ENCODE measurements at places on chromosomes 2 and 18.

DNA sequence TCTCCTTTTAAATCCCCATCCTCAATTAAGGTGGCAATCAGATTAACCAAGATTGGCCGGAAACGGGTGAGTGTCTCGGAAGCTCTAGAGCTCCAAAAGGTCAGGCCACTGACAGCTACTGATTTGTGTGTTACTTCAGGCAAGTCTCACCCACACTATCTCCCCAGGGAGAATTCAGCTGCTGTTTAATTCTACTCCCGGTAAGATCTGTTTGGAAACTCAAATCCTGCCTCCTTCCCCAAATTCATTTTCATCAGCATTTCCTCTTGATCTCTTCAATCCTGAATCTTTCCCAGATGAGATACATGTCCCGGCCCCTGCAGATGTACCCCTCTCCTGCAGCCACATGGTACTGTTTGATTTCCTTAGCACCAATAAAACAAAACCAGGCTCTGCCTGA is 34.9 kb downstream of the EFR3B start:
- no peak for DNase-seq

GRCh38 chr2:222309361-222309760 is 10.6 kb upstream of the PAX3 start:
- DNase-seq = no peak

- DNase-seq = no peak
Observed at GRCh38 chr2:84238907-84239306, 220.2 kb downstream of the SUCLG1 start.

DNA sequence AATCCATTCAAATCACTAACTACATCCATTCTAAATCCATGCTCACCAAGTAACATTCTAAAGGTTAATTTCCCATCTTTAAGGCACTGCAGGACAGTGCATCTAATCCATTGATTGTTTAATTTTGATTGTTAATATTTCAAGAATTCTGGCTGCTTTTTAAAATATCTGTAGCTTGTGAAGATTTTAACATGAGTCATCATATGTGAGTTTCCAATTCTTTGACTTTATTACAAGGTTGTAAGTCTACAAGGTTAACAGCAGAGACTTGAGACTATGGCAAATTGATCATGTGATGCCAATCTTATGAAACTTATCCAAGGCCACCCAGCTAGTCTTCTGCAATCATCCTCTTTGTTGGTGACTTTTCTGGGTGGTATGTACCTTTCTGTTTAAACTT is 349.2 kb upstream of the ZC3H15 start:
- no peak for DNase-seq

DNA sequence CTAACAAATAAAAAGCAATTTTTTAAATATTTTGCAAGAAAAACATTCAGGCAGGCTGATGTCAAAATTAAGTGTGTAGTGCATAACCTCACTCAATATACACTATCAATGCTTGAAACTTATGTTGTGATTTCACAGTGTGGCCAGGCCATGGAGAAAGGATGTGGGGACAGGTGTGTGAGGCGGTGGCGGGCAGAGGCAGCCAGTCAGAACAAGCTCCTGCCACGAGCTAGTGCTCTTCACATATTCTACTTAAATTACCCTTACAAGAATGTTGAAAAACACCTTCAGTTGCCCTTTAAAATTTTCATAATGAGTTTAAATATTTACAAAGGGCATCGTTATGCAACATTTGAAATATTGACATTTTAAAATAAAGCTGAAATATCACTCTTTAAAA is 43.2 kb downstream of the CYB5A start:
- no peak for DNase-seq

- no peak for DNase-seq
Observed at GRCh38 chr18:45102863-45103262, 422.2 kb downstream of the SETBP1 start.

DNA sequence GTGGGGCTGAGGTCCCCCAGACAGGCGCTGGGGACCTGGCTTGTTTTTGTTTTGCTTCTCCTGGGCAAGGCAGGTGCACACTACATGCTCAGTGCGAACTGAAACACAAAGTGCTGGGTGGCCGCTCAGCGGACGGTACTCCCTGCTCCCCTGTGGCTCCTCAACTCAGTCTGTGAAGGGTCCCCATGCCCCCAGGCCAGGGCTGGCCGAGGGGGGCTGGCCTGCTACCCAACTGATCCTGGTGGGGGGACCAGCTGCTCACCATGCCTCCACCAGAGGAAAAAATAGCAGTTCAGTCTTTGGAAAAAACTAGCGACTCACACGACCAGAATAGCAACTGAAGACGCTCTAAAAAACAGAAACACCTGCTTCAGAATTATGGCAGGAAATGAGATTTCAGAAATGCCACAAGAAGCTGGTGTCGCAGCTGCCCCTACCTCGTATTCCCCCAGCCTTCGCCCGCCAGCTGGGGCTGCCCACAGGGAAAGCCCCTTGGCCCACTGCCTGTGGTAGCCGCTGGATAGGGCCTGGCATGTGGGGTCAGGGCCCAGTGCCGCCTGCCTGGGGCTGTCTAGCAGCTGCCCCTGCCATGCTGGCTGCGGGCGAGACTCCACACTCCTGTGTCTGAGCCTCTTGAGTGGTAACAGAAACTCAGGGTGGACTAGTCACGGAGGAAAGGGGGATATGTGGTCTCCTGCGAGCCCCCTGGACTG is 43.7 kb downstream of the MEX3C start:
- no peak for DNase-seq

GRCh38 chr2:205040323-205040722 is 495.0 kb downstream of the PARD3B start:
- no peak for DNase-seq

GRCh38 chr2:47077442-47078117 is 77.5 kb downstream of the STPG4 start:
- no peak for DNase-seq

DNA sequence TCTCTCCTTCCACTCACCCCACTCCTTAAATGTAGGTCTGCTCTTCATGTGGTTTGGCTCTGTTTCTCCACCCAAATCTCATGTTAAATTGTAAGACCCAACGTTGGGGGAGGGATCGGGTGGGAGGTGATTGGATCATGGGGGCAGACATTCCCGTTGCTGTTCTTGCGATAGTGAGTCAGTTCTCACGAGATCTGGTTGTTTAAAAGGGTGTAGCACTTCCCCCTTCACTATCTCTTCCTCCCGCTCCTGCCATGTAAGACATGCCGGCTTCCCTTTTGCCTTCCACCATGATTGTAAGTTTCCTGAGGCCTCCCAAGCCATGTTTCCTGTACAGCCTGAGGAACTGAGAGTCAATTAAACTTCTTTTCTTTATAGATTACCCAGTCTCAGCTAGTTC is 1044.5 kb upstream of the POU3F3 start:
- no peak for DNase-seq

GRCh38 chr2:128500138-128500800 is 181.6 kb upstream of the HS6ST1 start:
- no peak for DNase-seq

DNA sequence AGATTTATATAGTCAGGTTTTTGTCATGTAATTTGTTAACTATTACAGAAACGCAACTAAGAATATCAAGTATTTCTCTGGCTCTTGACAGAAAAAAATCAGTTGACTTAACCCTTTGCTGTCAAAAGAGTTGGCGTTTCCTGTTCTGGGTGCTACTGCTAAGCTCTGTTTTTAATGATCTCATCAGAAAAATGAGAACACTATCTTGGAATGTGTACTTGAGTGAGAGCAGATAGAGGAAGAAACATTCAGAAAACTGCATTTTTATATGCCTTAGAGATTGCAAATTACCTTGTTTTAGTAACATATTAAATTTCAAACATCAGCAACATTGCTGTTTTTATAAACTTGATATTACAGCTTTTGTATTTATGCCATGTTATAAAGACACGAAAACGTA is 297.9 kb downstream of the RDH14 start:
- DNase-seq = no peak

GRCh38 chr2:160868891-160869290 is 291.3 kb upstream of the TANK start:
- no peak for DNase-seq

DNA sequence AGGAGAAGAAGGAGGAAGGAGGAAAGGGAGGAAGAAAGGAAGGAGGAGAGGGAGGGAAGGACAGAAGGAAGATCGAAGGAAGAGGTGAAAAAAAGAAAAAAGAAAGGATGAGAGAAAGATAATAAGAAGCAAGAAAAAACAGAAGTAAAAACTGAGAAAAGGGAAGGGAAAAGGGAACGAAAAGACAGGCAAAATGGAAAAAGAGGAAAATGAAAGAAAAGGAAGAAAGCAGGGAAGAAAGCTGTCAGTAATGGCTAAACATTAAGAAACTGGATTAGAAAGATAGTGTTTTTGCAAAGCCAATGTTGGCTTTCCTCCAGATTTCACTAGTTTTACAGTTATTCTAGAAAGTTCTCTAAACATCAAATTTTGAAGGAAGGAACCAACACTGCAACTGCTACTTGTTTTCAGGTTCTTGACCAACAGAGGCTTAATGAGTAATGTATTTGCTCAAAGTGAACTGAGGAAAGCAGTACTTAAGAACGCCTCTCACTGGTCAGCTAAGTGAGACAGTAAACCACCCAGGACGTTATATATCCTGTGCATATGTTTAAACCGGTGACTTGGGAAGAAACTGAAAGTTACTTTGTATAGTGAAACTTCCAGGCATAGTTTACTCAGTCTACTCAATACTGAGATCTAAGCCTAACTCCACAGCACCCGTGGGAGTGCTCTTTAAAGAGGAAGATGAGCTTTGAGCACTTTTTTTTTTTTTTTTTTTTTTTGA is 286.2 kb upstream of the TRIB2 start:
- DNase-seq = no peak

GRCh38 chr18:50880119-50880465 is 1.2 kb downstream of the ME2 start:
- no peak for DNase-seq

DNA sequence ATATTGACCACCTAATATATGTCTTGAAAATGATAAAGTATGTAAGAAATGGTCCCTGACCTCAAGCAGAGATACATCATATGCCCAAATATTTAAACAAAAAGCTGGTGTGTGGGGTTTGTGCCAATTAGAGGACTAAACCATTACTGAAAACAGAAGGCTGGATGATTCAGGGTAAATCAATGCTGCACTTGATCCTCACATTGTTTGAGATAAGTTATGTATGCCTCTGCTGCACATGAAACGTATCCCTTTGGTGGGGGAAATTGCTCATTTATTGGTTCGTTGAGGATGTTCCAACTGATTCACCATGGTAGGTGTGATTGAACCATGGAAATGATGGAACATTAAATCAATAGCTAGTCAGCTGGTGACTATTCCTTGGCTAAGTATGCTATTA is 24.7 kb upstream of the DARS1 start:
- peak; percentile 14 for DNase-seq

GRCh38 chr2:53098696-53099078 is 668.9 kb upstream of the CHAC2 start:
- DNase-seq = no peak

DNA sequence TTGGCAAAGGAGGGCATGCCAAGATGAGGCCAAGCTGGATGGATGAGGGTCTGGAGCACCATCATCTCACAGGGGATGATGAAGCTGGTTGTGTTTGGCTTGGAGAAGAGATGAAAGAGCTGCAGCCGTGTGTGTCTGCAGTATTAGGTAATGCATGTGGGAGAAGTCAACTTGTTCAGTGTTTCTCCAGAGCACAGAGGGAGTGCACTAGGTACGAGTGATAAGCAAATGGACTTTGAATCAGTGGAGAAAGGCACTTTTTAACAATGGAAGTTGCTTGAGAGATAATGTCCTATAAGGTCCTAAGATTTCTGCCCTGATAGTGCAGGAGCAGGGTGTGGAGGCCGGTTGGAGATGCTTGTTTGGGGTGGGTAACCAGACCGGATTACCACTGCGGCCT is 36.0 kb downstream of the SLC14A2 start:
- no peak for DNase-seq

DNA sequence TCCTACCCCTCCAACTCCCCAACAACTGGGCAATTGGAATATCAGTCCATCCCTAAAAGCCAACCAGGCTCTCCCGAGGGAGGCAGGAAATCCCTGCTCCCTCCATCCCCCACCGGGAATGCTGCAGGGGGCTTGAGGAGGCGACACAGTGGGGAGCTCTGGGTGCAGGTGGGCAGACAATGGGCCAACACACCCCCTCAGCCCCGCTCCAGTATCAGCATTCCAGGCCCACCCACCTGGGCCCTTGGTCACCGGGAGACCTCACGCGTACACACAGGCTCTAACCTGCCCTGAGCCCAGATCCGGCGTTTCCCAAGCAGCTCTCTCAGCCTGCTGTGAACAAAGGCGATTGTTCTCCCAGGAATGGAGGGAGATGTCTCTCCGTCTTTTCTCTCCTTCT is 37.6 kb upstream of the FZD7 start:
- no peak for DNase-seq

Measured in GM04504 (cell line).